ENCODE measurements at places on chromosomes 7 and 10.
A peak's percentile ranks its signal among the peaks of the same experiment; 100 is the strongest.

GRCh38 chr10:5775685-5776084, 37.5 kb downstream of the GDI2 start:
- peak; percentile 40 for DNase-seq

- DNase-seq = no peak
Observed at GRCh38 chr10:13349463-13350274, 1.6 kb upstream of the SEPHS1 start.

DNA sequence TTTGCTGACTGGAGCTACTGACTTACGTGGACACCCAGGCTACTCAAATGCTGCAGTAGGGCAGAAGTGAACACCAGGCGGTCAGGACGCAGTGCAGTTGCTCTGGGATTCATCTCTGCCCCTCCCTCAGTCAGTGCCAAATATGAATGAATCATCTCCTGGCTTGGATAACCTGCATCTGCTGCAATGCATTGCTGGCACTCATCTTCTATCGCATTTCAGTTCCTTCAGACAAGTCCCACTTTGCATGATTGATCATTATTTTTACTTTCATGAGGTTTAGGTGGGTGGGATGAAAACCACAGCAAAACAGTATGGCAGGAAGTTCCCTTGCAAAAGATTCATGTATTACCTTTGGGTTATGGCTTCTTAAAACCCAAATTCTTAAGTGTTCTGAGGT, 224.6 kb upstream of the NRP1 start:
- DNase-seq = no peak

- DNase-seq = no peak
Observed at GRCh38 chr10:132645630-132646442, 108.2 kb downstream of the INPP5A start.
